Progenitor cell of endocrine pancreas (in vitro differentiated cells): ENCODE measurements at places on chromosomes 3 and 15.

DNA sequence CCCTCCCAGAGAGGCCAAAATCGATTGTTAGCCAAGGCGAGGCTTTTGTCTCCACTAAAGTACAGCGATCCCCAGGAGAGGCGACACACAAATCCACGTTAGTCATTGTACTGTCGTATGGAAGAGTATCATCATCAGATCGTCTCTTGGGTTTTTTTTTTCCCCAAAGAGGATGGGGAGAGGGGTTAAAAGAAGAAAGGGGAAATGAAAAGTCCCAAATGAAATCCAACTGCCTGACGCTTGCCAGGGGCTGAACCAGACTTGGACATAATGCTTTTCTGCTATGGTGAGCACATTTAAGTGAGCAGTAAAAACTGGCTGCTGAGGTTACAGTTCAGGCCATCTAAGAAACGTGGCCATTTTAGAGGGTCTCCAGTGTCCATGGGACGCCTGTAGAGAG lies 37.9 kb upstream of the CTSH start:
- H3K4me1 ChIP-seq: no peaks in the 10 kb centered on the region
- no peak for DNase-seq
- no peaks in the 10 kb centered on the region for H3K36me3 ChIP-seq
- no peak overlapping the region for H3K27ac ChIP-seq
- peaks cover 4% of the 10 kb centered on the region for H3K27me3 ChIP-seq
- no peak overlapping the region for H3K4me3 ChIP-seq

GRCh38 chr15:87045746-87046145 lies 966.1 kb downstream of the AGBL1 start:
- H3K4me3 ChIP-seq: no peak overlapping the region
- no peaks in the 10 kb centered on the region for H3K36me3 ChIP-seq
- peaks cover 2% of the 10 kb centered on the region for H3K4me1 ChIP-seq

GRCh38 chr3:6250167-6250566 lies 610.7 kb upstream of the GRM7 start:
- H3K36me3 ChIP-seq: no peaks in the 10 kb centered on the region
- DNase-seq: no peak
- H3K27ac ChIP-seq: no peak overlapping the region
- H3K4me3 ChIP-seq: no peak overlapping the region
- no peaks in the 10 kb centered on the region for H3K27me3 ChIP-seq

DNA sequence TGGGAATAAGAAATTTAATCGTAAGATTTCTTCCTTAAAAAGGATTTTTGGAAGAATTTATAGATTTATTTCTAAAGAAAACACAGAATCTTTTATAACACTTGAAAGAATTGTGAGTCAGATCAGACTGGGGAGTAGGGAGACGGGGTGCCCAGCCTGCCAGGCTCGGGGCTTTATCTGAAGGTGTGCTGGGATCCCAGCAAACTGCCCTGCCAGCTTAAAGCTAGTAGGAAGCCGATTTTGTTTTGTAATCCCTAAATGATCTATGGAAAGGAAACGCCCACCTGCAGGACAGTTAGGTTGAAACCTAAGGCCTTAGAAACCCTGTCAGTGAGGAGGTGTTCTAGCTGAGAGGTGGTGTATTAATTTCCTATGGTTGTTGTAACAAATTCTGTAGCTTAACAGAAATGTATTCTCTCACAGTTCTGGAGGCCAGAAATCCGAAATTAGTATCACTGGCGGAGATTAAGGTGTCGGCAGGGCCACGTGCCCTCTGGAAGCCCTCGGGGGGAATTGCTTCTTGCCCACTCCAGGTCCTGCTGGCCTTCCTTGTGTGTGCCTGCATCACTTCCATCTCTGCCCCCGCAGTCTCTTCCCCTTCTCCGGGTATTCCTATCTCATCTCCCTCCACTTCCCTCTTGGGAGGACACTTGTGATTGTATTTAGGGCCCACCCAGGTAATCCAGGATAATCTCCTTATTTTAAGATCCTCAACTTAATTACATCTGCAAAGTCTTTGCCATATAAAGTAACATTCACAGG lies 19.3 kb upstream of the RAB6B start:
- peaks cover 1% of the 10 kb centered on the region for H3K36me3 ChIP-seq
- no peak overlapping the region for H3K4me3 ChIP-seq
- H3K27ac ChIP-seq: no peak overlapping the region
- H3K4me1 ChIP-seq: peaks cover 1% of the 10 kb centered on the region
- peaks cover 14% of the 10 kb centered on the region for H3K27me3 ChIP-seq
- DNase-seq: no peak

GRCh38 chr3:65919826-65920225 lies 118.9 kb downstream of the MAGI1 start:
- H3K4me1 ChIP-seq: peaks cover 29% of the 10 kb centered on the region
- no peaks in the 10 kb centered on the region for H3K27me3 ChIP-seq
- peak overlapping the region; percentile 72 for H3K27ac ChIP-seq
- no peak overlapping the region for H3K4me3 ChIP-seq
- DNase-seq: no peak

DNA sequence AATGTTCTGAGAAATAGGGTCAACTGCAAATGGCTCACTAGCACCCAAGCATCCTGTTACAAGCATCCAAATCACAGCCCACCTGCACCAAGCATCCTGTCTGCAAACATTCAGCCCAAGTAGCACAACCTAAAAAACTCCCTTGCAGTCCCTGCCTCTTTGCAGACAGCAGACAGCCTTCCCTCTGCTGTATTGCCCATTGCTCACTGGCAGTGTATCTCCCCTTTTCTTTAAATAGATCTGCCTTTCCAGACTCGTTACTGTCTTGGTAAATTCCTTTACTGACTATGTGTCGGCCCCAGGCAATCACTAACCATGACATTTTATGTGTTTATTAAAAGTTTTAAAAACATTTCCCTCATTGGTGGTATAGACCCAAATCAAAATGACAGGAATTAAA lies 155.4 kb downstream of the ADAMTSL3 start:
- no peak overlapping the region for H3K4me3 ChIP-seq
- H3K27ac ChIP-seq: no peak overlapping the region
- H3K36me3 ChIP-seq: peaks cover 2% of the 10 kb centered on the region

GRCh38 chr3:99856437-99857220 lies 39.0 kb downstream of the CMSS1 start:
- DNase-seq: no peak
- no peak overlapping the region for H3K27ac ChIP-seq
- no peaks in the 10 kb centered on the region for H3K27me3 ChIP-seq
- H3K36me3 ChIP-seq: peaks cover 3% of the 10 kb centered on the region

DNA sequence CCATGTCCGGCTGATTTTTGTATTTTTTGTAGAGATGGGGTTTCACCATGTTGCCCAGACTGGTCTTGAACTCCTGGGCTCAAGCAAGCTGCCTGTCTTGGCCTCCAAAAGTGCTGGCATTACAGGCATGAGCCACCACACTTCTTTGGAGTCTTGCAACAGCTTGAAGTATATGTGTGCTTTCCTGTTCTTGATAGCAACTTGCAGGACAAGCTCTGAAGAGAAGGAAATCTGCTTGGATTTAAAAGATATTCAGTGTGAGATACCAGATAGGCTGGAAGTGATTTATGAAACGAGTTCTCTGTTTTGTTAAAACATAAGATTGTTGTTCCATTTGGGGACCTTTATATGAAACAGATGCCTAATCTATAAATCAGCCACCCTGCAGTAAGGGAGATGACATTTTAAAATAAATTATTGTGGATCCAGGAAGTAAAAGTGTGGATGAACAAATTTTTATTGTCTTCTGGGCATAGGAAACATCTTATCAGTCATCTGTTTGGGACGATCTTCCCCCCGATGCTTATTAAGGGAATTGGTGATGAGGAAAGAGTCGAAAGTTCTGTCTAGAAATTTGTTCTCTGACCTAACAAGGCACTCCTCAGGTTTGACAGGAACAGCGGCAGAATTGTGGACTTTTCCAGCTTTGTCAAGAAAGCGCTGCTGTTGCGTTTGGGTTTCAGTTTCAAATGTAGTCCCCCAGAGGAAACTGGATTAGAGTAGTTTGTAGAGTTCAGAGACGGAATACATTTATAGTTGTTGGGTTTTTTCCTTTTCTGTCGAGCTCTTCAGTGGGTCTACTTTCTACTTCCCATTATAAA lies 53.7 kb upstream of the MAGI1 start:
- H3K27me3 ChIP-seq: no peaks in the 10 kb centered on the region
- no peak overlapping the region for H3K4me3 ChIP-seq
- no peak for DNase-seq
- no peaks in the 10 kb centered on the region for H3K36me3 ChIP-seq

- DNase-seq: no peak
- H3K27ac ChIP-seq: no peak overlapping the region
- H3K36me3 ChIP-seq: no peaks in the 10 kb centered on the region
- H3K27me3 ChIP-seq: peaks cover 2% of the 10 kb centered on the region
- peaks cover 14% of the 10 kb centered on the region for H3K4me1 ChIP-seq
Observed at GRCh38 chr15:36359286-36359685, 220.1 kb upstream of the CDIN1 start.
